ENCODE measurements at places on chromosomes 12 and 14.
A peak's percentile ranks its signal among the peaks of the same experiment; 100 is the strongest.

- DNase-seq: no peak
Measured at GRCh38 chr14:41830714-41831406, 224.2 kb downstream of the LRFN5 start.

DNA sequence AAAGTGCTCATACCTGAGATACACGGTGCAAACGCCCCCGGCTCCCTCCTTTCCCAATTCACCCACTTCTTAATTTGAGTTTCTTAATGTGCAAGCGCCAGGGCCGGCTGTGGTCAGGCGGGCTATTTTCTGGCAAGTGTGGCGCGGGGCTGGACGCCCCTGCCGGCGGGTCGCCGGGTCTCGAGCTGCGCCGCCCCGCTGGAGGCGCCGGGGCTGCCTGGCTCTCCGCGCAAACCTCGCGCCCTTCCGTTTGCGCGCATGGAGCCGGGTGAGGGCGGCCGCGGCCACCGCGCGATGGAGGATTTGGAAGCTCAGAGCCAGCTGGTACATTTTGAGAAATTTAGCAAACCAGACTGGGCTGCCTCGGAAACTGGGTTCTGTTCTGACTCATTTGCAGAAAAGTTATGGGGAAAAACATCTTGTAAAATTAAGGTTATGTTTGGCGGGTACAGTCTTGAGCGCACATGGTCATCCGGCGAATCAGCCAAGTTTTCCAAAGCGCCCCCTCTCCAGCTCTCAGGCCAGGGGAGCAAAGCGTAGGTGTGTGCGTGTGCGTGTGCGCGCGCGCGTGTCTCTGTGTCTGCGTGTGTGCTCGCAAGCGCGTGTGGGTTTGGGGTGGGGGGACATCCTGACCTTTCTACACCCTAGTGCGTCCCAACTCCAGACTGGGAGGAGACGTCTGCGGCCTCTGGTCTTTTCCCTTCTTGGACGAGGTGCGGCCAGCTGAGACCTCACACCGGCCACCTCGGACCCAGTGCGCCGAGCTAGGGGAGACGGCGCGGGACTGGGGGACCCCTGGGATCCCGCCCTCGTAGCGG is 6.5 kb upstream of the OTX2 start:
- DNase-seq: no peak

GRCh38 chr12:108734200-108734906 is 3.0 kb upstream of the CORO1C start:
- peak; percentile 62 for DNase-seq

- DNase-seq: no peak
Measured at GRCh38 chr12:43914923-43915468, 79.1 kb downstream of the TMEM117 start.

- DNase-seq: no peak
Measured at GRCh38 chr12:69189378-69189978, 49.9 kb upstream of the CPSF6 start.

DNA sequence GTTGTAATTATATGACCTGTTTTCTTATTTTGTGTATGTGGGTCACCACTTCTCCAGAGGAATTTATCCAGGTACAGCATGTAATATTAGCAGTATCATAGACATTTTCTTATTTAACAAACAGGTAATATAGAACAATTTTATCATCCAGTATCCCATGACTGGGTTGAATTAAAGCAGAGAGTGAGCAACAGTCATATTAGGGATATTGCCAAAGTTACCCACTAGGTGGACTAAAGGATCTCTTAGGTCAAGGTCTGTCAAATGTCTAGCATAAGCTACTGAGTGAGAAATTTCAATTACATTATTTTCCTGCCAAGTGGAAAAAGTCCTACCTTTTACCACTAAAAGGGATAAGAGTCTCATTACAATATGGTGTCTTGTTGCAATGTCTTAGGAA is 62.1 kb upstream of the TRIM9 start:
- DNase-seq: peak; percentile 42

DNA sequence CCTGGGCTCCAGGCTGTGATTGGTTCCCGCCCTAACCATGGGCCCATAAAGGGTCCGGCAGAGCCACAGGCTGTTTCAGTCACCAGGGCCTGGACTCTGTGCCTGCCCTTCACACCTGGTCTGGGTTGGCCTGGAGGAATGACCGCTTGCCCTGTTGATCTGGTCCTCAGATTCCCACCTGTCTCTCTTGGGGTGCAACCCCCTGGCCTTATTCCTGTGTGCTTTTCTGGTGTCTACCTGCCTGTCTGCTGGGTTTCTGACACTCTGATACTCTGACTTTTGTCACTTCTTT is 2.9 kb upstream of the KRT83 start:
- no peak for DNase-seq

DNA sequence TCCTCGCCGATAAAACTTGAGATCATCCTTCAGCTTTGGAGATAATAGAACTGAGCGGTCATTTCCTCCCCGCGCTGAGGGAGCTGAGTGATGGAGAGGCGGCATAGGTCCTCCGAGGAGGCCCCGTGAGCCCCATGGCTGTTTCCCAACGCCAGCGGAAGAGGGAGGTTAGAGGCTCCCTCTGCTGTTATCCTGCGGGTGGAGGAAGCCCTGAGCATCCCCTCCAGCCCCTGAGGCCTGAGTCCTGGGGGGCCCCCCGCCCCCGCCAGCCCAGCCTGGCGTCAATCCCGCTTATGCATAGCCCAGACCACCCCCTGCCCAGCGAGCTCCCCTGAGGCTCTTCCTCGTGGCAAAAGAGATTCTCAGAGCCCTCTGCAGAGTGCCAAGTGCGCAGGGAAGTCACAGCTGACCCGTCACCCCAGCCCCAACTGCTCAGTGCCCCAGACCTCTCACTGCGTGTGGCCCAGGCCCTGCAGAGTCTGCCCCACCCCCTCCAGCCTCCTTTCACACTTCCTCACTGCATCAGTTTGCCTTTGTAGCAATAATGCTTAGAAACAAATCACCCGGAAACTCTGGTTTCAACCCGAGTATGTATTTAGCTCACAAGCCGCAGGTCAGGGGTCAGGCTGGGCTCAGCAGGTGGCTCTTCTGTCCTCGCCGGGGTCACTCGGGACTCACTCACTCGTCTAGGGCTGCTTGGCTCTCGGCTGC is 44.7 kb upstream of the GALNT9 start:
- no peak for DNase-seq

DNA sequence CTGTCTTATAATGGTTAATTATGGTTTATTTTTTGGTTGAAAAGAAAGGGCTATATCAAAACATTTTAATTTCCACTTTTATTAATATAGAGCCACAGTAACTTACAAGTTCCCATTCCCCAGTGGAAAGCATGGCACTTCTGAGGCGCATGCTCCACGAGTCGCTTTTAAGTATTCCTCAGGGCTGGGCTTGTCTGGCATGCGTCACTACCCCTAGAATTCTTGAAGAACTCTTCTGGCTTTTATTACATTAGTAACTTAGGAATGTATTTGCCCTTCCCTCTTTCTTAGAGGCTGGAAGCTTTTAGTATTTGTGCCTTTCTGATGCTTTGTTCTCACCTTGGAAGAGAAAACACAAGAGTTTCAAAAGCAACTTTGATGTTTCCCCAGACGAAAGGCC is 81.1 kb downstream of the ESR2 start:
- no peak for DNase-seq

- no peak for DNase-seq
Measured at GRCh38 chr14:61501714-61502458, 180.5 kb downstream of the PRKCH start.

- no peak for DNase-seq
Measured at GRCh38 chr14:61247935-61248334, 33.2 kb downstream of the TMEM30B start.

DNA sequence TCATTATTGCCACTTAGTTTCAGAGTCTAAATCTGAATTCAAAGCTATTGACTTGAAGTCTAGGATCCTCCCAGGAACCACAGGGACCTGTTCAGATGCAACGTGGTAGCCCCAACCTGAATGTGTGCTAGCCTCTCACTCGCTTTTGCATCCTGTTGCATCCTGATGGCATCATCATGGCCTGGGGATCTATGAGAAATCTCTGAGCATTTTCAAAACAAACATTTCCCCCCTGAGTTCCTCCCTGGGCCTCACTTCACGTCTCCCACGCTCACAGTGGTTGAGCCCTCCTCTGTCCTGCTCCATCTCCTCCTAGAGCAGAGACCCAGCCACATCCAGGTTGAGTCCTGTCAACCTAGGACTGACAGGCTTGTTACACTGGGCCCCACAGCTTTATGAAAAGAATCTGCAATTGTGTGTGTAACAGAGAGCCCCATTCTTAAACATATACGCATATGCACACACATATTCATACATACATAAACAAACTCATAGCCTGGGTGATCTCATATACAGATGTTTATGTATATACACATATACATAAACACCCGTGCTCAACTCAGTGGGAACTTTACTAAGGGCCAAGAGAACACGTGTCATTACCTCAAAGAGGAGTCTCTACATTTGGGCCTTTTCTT is 5.4 kb upstream of the KRT72 start:
- no peak for DNase-seq

DNA sequence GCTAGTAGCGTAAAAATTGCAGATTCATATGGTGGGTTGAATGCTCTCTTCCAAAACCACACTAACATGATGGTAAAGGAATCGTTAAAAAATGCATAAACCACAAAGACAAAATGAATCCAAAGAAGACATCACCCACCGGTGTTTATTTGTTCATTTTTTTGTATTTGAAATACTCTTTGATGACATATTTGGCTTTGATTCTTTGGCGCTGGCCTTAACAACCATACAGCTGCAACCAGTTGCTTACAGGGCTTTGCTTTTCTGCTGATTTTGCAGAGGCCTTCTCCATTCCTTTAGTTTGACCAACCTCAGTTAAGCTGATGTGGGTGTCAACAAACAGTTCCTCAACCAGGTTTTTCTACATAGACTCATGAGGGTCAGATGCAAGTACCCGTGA is 103.5 kb downstream of the CACNA1C start:
- no peak for DNase-seq
